NB4 (cell line): ENCODE measurements at places on chromosomes 5 and 9.

- DNase-seq: no peak
These were observed 11.5 kb upstream of the STK32A start for GRCh38 chr5:147223343-147223742.

DNA sequence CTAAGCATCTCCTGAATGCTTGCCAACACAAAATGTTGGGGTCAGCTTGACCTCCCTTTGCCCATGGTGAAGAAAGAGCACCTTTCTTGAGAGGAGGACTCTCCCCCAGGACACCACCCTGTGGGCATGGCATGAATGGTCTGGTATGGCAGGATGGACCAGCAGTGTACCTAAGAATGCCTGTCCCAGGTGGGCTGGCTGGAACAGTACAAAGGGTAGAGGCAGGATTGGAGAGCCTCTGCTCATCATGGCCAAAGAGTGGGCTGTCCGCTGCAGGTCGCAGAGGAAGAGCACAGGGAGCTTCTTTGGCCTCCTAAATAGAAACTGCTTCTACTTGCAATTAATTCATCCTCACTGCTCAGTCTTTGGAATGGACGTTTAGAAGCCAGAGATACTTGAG is 131.6 kb upstream of the OSMR start:
- no peak for DNase-seq

DNA sequence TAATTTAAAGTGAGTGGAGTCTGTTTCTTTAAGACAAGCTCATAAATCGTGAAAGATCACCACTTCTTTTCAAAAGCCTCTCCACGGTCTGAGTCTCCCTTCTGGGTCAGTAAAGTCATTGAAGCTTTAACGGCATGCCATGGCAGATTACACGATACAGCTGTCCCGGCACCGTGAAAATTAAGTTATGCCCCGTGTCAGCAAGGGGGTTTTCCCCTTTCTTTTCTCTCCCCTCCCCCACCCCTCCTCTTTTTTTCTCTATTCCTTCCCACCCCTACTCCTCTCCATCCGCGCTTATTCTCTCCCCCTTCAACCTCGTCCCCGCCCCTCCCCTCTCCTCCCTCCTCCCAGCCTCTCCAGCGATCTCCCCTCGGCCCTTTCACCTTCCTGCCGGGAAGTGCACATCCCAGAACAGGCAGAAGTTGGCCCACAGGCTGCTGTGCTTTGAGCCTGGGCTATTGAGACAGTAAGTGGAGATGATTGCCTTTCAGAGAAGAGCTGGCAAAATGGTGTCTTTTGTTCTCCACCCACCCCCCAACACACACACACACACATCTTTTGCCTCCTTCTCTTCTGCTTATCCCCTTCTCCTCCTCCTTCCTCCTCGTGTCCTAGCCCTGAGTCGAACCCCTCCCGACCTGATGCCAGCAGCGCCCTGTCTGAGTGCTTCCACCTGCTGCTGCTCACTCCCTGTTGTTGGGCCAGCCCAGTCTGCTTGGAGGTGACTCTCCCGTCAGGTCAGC is 44.1 kb downstream of the GAS1 start:
- no peak for DNase-seq

DNA sequence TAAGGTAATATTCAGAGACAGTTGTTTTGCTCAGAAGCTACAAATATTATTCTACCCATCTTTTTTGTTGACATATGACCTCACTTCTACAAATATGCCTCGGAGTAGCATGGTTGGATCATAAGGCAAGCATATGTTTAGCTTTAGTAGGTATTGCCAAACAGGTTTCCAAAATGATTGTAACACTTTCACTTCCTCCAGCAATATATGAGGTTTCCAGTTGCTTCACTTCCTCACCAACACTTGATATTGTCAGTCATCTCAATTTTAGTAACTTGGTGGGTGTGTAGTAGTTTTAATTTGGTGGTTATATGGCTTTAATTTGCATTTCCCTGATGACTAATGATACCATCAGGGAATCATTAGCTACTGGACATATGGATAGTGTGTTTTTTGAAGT is 46.7 kb downstream of the TNFSF8 start:
- DNase-seq: peak; percentile 72

DNA sequence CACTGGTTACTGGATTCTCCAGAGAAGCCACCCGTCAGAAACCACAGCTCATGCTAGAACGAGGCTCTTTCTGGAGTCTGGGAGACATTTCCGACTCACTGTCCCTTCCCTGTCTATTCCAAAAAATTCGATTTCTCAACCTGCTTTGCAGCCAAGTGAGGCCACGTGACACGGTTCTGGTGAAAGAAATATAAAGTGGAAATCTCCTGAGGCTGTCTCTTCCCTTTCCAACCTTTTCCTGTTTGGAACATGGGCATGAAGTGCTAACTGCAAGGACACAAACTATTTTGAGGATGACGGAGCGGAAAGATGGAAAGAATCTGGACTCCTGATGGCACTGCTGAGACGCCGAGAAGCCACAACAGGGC is 6.1 kb upstream of the PTGS1 start:
- DNase-seq: no peak

GRCh38 chr9:113807173-113808061 is 68.7 kb upstream of the ZNF618 start:
- DNase-seq: peak; percentile 71

DNA sequence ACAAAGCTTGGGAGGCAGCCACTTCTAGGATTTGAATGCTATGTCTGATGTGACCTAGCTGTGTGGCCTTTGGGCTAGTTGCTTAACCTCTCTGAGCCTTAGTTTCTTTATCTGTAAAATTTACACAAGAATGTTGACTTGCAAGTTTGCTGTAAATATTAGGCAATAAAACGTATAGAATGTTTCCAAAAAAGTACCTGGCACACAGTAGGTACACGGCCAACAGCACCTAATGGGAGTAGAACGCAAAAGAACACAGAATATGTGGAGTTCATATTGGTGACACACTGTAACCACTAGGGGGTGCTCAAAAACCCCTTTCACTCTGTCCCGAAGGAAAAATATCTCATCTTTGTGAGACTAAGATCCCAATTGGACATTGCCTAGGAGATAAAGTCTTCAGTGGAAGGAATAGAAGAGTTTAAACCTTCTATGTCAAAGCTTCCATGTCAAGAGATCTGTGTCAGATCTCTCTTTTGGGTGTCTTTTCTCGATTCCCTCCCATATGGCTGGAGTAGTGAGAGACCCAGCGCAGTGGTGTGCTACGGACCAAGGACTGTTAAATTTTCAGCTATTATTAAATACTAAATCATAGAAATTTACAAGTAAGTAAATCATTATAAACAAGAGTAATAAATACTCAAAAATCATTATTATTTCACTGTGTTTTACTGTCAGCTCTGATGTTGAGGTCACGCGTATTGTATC is 145.4 kb upstream of the RAD23B start:
- peak; percentile 31 for DNase-seq

DNA sequence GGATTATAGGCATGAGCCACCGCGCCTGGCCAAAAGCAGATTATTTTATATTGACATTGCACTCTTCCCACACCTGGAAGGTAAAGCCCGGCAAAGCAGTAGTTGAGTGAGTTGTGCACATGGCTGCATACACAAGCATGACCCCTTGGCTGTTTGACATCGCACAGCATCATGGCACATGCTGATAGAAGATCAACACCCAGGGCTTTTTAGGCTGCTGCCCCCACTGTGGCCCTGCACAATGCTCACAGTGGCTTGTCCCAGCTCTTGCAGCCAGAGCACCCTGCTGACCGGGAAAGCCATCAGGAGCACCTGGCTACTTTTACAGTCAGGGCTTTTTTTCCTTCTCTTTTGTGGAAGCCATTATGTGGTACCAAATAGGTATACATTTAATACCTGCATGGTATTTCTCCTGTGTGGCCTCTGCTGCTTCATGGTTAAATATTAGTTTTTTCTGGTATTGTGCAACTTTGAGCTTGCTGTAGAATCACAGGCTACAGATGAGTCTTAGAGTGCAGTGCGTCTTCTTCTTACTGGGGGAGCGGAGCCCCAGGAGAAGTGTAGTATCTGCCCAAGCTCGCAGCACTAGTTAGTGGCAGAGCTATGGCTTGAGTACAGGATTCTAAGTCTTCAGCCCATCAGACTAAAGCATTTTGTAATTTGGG is 264.5 kb downstream of the AOPEP start:
- no peak for DNase-seq

DNA sequence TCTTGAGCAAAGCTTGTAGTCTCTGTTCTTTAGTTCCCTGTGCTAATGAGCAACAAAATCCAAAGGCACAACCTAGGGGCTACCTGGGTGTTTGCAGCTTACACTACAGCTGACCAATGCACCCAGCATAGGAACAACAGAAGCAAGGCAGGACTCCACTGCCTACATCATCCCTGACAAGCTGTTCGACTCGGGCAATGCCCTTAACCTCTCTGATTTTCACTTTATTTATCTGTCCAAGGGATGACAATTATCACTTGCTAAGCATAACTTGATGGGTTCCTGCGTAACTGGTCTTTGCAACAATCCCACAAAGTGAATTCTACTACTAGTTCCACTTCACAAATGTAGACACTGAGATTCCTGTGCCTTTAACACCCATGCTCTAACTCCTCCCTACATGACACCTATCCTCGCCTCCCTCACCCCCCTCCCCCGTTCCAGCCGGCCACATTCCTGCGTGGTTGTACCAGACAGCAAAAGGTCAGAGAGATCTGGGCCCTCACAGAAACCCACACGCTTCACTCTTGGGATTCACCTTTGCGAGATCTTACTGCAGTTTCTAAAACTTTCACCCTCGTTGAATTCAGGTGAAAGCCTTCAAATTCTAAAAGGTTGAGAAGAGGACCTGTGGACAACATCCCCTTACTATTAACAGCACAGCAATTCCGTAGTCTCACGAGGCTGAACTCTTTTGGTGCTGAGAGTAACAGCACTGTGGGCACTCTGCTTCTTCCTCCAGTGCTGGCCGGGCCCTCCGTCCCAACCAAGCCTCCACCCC is 995 bp downstream of the IPPK start:
- DNase-seq: peak; percentile 41
